ENCODE measurements at places on chromosomes 12 and 14. TPM values are rescaled to one million over a fixed set of nuclear protein-coding genes. Genes with fewer than 3 reads are reported as not detected.

- no peaks in the 10 kb centered on the region for H3K36me3 ChIP-seq
- H3K27me3 ChIP-seq: no peaks in the 10 kb centered on the region
- peaks cover 18% of the 10 kb centered on the region for H3K4me1 ChIP-seq
Observed at GRCh38 chr12:41967668-41968500, 176.8 kb downstream of the GXYLT1 start.

DNA sequence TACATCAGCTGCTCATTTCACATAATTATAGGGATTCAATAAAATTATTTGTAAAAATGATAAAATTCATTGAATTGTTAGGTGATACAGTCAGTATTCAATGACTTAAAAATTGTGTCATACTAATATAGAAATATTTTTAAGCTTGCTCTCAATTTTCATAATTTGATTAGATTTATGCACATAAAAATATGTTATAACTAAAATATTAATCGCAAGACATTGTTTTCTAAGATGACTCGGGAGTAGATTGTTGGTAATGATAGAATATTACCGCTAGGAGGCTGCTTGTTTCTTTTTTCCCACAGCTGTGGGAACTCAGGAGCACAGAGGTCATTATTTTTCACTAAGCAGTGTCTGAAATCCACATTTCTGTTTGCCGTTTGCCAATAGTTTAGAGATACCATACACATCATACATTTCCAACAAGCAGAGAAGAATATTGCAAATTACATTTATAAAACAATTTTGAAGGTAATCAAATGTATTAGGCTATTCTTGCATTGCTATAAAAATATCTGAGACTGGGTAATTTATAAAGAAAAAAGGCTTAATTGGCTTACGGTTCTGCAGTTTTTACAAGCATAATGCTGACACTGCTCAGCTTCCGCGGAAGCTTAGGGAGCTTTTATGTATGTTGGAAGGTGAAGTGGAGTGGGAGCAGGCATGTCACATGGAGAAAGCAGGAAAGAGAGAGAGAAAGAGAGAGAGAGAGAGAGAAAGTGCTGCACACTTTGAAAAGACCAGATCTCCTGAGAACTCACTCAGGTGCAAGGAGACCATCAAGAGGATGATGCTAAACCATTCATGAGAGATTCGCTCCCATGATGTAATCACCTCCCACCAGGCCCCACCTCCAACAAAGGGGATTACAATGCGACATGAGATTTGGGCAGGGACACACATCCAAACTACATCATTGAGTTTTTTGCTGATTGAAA lies 9.2 kb downstream of the CD69 start:
- H3K36me3 ChIP-seq: no peaks in the 10 kb centered on the region
- H3K4me1 ChIP-seq: no peaks in the 10 kb centered on the region
- H3K27ac ChIP-seq: no peak overlapping the region
- peak; percentile 49 for DNase-seq
- H3K27me3 ChIP-seq: no peaks in the 10 kb centered on the region
- H3K4me3 ChIP-seq: no peak overlapping the region

DNA sequence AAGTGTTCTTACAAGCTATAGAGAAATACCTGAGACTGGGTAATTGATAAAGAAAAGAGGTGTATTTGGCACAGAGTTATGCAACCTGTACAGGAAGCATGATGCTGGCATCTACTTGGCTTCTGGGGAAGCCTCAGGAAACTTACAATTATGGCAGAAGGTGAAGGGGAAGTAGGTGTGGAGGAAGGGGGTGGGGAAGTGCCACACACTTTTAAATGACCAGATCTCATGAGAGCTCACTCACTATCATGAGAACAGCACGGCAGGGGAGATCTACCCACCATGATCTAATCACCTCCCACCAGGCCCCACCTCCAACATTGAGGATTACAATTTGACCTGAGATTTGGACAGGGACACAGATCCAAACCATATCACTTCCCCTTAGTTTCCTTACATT lies 32.8 kb downstream of the TSHR start:
- DNase-seq: no peak
- H3K4me1 ChIP-seq: no peaks in the 10 kb centered on the region
- no peak overlapping the region for H3K4me3 ChIP-seq
- no peaks in the 10 kb centered on the region for H3K27me3 ChIP-seq
- H3K36me3 ChIP-seq: no peaks in the 10 kb centered on the region

GRCh38 chr12:48038085-48038484 lies 33.8 kb upstream of the COL2A1 start:
- DNase-seq: no peak
- H3K4me1 ChIP-seq: peaks cover 23% of the 10 kb centered on the region
- peak overlapping the region; percentile 98 for H3K27ac ChIP-seq
- no peaks in the 10 kb centered on the region for H3K27me3 ChIP-seq
- H3K36me3 ChIP-seq: no peaks in the 10 kb centered on the region

DNA sequence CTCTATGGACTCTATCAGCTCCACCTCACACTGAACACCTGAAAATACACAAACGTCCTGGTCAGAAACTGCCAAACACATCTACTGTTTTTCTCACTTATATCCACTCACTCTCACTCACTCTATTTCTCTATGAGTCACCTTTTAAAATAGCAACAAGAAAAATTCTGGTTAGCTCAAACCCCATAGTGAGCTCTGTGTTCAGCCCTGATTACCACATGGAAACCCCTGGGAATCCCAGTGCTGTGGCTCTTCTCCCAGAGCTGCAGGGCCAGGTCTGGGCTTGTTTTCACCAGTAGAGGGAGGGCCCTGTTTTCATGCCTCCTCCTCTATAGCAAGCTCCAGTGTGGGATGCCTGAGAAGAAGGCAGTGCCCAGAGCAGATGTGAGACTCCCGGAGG lies 1126.1 kb downstream of the TMEM121 start:
- no peaks in the 10 kb centered on the region for H3K27me3 ChIP-seq
- H3K36me3 ChIP-seq: no peaks in the 10 kb centered on the region
- H3K4me1 ChIP-seq: no peaks in the 10 kb centered on the region
- no peak for DNase-seq

GRCh38 chr14:70707138-70708038 lies 65.7 kb downstream of the TTC9 start:
- peaks cover 12% of the 10 kb centered on the region for H3K4me1 ChIP-seq
- H3K27ac ChIP-seq: no peak overlapping the region
- H3K36me3 ChIP-seq: no peaks in the 10 kb centered on the region
- no peak overlapping the region for H3K4me3 ChIP-seq

DNA sequence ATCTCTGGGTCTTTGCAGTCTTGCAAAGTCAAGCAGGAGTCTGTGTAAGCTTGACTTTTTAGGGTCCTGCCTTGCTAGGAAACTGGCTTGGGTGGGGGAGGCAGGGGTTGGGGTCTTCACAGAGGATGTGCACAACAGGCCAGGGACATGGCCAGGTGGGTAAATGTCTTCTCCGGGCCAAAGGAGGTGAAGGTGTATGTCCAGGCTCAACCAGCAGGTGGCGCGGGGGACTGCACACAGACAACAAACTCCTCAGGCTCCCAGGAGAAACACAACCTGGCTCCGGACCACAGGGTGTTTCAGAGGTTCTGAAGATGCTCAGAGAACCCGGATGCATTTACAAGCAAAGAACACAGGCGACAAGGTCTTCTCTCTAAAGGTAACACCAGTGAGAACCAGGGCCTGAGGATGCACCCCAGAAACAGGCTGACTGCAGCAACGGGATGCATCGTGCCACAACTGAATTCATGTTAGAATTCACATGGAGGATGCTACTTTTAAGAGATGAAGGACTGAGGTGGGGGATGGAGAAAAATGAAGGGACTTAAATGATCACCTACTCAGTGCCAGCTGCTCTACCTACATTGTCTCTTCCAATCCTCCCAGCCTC lies 56.0 kb downstream of the PLEKHG3 start:
- no peak overlapping the region for H3K4me3 ChIP-seq
- H3K27me3 ChIP-seq: no peaks in the 10 kb centered on the region
- H3K27ac ChIP-seq: no peak overlapping the region
- no peaks in the 10 kb centered on the region for H3K36me3 ChIP-seq
- DNase-seq: peak; percentile 56
- peaks cover 44% of the 10 kb centered on the region for H3K4me1 ChIP-seq

GRCh38 chr14:92890830-92891588 lies 31.9 kb upstream of the CHGA start:
- no peaks in the 10 kb centered on the region for H3K27me3 ChIP-seq
- H3K4me1 ChIP-seq: peaks cover 3% of the 10 kb centered on the region
- no peak overlapping the region for H3K27ac ChIP-seq
- H3K4me3 ChIP-seq: no peak overlapping the region
- H3K36me3 ChIP-seq: no peaks in the 10 kb centered on the region

DNA sequence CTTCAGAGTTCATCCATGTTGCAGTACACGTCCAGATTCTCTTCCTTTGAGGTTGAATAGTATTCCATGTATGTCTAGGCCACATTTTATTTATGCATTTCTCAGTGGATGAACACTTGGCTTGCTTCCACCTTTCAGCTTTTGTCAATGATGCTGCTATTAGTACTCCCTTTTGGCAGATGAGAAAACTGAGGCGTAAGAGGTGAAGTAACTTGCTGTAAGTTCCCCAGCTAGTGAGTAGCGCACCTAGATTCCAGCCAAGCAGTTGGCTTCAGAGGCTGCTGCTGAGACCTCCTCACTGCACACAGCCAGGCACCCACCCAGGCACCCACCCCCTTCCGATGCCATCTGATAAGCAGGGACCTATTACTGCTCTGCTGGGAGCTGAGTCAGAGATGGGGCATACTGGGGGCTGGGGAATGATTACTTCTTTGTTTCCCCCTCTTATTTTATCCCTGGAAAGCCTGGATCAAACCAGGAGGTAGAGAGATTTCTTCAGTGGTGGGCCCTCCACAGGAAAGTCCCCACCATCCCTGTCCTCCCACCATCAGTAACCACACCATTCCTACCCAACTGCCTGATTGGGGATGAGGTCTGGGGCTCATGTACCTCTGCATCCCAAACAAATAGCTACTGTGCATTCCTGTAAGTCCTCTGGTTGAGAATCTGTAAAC lies 234.6 kb downstream of the PCNX1 start:
- no peak overlapping the region for H3K27ac ChIP-seq
- no peaks in the 10 kb centered on the region for H3K27me3 ChIP-seq
- no peaks in the 10 kb centered on the region for H3K36me3 ChIP-seq
- no peak overlapping the region for H3K4me3 ChIP-seq
- no peak for DNase-seq

GRCh38 chr14:60768602-60769001 lies 34.0 kb downstream of the MNAT1 start:
- H3K4me3 ChIP-seq: no peak overlapping the region
- DNase-seq: no peak
- H3K27me3 ChIP-seq: no peaks in the 10 kb centered on the region
- H3K27ac ChIP-seq: no peak overlapping the region

DNA sequence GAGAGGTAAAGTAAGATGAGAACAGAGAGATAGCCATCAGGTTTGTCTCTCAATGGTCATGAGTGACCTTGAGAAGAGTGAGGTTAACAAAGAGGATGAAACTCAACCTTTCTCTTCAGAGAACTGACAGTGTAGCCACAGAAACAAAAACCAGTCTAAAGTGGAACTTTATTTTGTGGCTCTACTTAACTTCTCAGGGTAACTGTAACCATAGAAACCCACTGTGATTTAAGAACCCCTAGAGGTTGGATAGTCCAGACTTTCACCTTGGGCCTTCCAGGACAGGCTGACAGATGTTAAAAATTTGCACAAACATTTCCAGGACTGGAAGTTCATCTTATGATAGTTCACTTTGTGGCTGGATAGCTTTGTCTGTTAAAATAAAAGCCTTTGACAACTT lies 48.5 kb downstream of the ATP23 start:
- H3K36me3 ChIP-seq: no peaks in the 10 kb centered on the region
- no peaks in the 10 kb centered on the region for H3K27me3 ChIP-seq
- no peak overlapping the region for H3K27ac ChIP-seq

DNA sequence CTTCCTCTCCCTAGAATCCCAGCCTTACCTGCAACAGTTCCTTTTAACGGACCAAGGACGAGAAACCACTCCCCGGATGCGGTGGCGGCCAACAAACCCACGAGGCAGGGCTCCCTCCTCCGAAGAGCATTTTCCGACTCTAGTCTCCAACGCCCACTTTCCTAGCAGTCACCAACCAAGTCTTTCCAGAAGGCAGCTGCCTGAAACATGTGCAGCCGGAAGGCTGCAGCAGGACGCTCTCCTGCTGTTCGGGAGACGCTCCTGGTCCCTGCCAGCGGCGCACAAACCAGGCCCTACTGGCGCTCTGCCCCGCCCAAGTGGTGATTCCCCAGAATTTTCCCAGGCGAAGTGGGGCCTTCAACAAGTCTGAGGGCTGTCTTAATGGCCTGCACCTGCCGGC lies 21.1 kb upstream of the ADAM20 start:
- DNase-seq: peak; percentile 56
- H3K27ac ChIP-seq: no peak overlapping the region
- H3K27me3 ChIP-seq: no peaks in the 10 kb centered on the region
- no peaks in the 10 kb centered on the region for H3K4me1 ChIP-seq
- H3K4me3 ChIP-seq: no peak overlapping the region
- H3K36me3 ChIP-seq: no peaks in the 10 kb centered on the region

GRCh38 chr14:95784137-95784536 lies 70.2 kb upstream of the TCL1A start:
- peaks cover 17% of the 10 kb centered on the region for H3K27me3 ChIP-seq
- H3K4me3 ChIP-seq: no peak overlapping the region
- H3K27ac ChIP-seq: no peak overlapping the region
- peak; percentile 31 for DNase-seq

DNA sequence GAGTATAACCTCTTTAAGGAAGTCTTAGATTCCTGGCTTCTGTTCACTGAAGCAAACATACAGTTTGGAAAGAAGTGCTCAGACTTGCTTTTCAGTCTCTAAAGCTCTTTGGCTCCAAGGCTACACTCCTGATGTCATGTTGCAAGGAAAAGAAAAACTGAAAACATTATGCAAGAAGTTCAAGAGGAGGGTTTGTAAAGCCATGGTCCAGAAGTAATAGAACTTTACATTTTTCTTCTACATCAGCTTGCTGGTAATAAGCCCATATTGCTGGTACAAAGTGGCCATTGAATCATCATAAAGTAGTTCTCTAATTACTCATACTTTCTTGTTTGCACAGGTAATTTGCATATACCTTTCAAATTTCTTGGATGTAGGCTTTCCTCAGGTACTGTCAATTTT lies 83.6 kb downstream of the BBS10 start:
- H3K36me3 ChIP-seq: no peaks in the 10 kb centered on the region
- no peaks in the 10 kb centered on the region for H3K27me3 ChIP-seq
- no peaks in the 10 kb centered on the region for H3K4me1 ChIP-seq
- H3K27ac ChIP-seq: no peak overlapping the region
- no peak for DNase-seq

The SMIM41 gene
- total RNA-seq: not detected

The ANO2 gene
- 0.63 TPM for total RNA-seq

The PTPRB gene
- 0.25 TPM for total RNA-seq

The NRL gene
- 6.7 TPM for total RNA-seq

The TAS2R10 gene
- 1.2 TPM for total RNA-seq

The SYT1 gene
- 0.66 TPM for total RNA-seq

The LRP1-AS gene
- total RNA-seq: not detected

The TGM1 gene
- total RNA-seq: 0.35 TPM

The VASH1 gene
- total RNA-seq: 27.7 TPM

Measured in cardiac muscle cell (in vitro differentiated cells and primary cell).